ENCODE measurements at places on chromosomes 7 and 10. TPM values are rescaled to one million over a fixed set of nuclear protein-coding genes. Genes with fewer than 3 reads are reported as not detected.

DNA sequence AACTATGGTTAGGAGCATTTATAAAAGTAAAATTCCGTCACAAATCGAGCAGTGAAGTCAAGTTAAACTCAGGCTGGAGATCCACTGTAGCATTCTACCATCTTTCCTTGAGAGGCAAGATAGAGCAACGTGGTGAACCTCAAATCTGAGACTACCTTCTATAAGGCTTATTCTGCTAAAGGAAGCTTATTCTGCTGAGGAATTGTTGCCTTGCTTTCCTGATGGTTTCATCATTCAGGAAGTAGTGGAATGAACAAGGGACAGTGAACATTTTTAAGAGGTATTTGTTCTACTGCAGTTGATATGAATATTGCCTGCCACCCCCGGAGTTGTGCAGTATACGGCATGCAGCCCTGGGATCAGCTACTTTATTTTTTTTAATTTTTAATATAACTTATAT, 170.8 kb downstream of the VPS50 start:
- DNase-seq, result no peak

DNA sequence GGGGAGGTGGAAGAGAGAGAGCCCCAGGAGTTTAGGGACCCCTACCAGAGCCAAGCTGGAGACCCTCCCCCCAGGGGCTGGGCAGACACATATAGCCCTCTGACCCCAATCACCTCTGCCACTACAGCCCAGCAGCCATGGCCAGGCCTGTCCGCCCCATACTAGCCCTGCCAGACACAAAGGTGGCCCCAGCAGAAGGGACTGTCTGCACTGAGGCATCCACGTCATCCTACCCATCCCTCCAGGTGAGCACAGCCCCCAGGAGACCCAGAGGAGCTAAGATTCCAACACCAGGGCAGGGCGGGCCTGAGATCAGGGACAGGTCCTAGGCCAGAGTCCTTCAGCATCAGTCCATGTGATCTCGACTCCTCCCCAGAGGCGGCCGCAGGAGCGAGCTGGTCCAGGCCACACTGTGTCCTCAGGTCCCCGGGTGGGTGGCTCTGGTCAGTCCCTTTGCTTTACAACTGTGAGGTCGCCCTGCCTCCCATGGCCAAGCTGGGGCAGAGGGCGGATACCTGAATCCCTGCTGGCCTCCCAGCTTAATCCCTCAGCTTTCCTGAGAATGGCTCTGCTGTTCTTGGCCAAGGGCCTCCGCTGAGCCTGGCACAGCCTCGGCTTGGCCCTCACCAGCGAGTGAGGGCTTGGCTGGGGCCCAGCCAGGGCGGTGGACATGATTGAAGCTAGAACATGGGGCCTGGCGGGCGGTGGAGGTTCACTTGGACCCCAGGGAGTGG, 14.3 kb upstream of the ELN start:
- no peak for DNase-seq

- DNase-seq, result no peak
Observed at GRCh38 chr7:20314198-20314597, 16.5 kb upstream of the ITGB8 start.

PLAC9 gene
- 8.5 TPM for total RNA-seq

GRCh38 chr7:130398526-130399090, 18.3 kb downstream of the CPA1 start:
- no peak for DNase-seq
